ENCODE measurements at places on chromosomes 12 and 14.

DNA sequence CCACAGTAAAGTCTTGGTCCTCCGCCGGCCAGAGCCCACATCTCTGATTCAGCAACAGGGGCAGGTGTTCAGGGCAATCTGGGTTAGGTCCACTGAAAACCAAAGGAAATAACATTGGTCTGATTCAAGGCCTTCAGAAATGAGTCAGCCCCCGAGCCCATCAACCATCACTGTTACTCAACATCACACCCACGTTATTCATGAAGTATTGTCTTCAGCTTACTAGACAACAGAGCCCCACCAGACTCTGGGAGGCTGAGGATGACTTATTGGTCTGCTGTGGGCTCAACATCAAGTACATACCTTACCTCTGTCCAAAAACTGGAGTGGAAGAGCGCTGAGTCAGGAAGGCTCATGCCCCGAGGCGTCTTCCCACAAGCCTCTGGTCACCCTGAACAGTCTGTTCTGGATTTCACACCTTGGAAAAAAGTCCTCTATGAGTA lies 97.5 kb downstream of the ZFP36L1 start:
- DNase-seq = no peak

DNA sequence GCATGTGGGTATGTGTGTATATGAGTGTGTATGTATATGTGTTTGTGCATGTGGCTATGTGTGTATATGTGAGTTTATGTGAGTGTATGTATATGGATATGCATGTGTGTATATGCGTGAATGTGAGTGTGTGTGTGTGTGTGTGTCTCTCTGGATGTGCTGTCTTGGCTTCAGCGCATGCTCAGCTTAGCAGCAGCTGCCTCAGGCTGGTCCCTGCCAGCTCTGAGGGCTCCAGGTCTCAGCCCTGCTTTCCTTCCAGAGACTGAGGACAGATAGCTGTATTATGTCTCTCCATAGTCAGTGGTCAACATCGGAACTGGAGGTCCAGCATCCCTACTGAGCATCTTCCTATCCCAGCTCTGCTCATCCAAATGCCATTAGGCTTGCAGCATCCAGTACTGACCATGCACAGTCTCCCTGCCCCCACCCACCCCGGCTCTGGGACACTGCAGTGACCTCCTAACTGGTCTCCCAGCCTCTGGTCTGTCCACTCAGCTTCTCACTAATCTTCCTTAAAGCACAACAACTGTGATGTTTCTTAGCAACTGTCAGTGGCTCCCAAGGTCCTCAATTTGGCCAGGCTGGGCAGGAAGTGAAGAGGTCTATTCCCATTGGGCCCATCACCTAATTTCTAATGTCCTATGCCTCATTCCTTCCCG lies 22.8 kb downstream of the FAIM2 start:
- DNase-seq = no peak

GRCh38 chr12:130829391-130830245 lies 9.4 kb downstream of the STX2 start:
- no peak for DNase-seq

DNA sequence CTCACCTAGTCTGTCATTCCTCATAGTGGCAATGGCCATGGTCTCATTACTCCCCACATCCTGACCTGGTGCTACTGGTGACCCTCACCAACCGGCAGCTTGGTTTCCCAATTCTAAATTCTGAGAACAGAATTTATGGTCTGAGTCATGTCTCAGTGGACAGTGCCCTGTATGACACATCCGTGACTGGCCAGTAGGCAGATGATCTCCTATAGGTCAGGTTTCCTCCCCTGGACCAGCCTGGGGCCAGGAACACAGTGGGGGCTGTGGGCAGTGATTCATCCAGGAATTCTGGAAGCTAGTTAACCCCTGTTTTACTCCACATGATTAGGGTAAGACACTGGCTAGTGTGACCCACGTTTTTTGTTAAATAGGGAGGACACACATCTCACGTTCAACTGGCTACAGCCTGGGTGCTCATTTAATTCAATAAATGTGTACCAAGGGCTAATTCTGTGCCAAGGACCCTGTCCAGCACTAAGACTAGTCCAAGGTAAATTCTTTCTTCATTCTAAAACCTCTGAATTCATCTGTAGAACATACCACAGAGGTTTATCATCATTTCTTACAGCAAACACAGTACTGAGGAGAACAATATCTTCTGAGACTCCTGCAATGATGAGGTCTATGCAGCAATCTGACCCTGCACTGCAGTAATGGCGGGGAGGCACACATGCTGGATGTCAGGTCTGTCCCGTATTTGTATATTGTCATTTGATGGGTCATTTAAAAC lies 249.6 kb upstream of the TBX3 start:
- no peak for DNase-seq

DNA sequence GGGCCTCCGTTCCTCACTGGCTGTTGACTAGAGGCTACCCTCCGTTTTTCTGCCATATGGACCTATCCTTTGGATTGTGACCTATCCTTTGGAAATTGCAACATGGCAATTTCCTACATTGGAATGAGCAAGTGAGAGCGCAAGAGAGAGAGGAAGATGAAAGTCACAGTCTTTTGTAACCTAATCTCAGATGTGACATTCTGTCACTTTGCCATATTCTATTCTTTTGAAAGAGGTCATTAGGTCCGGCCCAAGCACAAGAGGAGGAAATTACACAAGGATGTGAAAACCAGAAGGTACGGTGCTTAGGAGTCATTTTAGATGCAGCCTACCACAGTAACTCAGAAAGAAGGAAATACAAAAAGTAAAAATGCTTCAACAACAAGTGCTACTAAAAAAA lies 47.3 kb upstream of the SRP54 start:
- DNase-seq = no peak

GRCh38 chr12:103799504-103799856 lies 41.6 kb downstream of the NT5DC3 start:
- no peak for DNase-seq

DNA sequence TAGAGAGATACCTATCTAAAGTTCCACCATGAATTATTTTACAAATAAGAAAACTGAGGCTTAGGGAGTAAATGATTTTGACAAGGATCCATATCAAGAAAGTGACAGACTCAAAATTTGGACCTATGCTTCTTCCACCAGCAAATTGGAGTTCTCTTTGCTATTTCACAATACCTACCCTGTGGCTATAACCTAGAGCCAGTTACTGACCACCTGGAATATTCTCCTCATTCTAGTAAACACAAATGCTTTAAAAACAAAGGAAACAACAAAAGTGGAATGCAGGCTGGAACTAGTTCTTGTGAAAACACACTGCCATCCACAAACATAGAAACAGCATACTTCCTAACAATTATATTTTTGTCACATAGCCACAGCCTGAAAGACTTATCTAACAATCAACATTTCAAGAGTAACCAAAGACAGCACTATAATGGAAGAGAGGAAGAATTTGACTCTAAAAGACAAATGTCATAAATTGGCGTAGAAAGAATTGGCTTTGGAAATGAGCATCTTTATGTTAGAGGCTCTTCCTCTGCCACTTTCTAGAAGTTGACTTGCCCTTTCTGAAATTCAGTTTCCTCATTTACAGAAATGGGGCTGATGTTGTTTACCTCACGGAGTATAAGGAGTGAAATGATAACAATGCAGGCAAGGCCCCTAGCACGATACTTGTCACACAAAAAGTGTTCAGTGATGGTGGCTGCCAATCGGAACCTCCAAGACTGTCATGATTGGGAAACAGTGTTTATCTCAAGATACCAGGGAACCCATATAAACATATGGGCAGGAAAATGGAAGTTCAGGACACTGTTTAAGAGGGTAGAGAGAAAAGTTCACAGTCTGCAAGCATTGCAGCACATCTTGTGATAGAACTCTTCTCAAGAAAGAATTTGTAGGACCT lies 138.6 kb upstream of the LGR5 start:
- no peak for DNase-seq

GRCh38 chr14:37343307-37344094 lies 145.8 kb downstream of the MIPOL1 start:
- no peak for DNase-seq

GRCh38 chr12:92059960-92060359 lies 85.7 kb downstream of the BTG1 start:
- DNase-seq = no peak

DNA sequence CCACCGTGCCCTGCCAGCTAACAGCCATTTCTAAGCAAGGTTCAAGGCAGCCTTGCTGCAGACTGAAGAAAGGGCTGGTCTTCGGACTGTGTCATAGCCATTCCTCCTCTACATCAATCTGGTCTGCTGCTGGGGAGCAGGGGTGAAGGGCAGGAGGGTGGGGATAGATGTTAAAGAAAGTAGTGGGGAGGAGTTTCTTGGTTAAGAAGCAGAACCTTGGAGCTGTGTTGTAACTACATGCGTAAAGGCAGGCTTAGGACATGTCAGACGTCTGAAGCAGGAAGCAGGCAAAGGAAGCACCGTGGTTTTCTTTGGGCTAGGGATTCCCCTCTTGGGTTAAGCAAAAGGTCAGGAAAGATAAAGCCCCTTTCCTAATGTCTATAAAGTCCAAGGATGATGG lies 18.1 kb upstream of the NEK9 start:
- peak; percentile 42 for DNase-seq

DNA sequence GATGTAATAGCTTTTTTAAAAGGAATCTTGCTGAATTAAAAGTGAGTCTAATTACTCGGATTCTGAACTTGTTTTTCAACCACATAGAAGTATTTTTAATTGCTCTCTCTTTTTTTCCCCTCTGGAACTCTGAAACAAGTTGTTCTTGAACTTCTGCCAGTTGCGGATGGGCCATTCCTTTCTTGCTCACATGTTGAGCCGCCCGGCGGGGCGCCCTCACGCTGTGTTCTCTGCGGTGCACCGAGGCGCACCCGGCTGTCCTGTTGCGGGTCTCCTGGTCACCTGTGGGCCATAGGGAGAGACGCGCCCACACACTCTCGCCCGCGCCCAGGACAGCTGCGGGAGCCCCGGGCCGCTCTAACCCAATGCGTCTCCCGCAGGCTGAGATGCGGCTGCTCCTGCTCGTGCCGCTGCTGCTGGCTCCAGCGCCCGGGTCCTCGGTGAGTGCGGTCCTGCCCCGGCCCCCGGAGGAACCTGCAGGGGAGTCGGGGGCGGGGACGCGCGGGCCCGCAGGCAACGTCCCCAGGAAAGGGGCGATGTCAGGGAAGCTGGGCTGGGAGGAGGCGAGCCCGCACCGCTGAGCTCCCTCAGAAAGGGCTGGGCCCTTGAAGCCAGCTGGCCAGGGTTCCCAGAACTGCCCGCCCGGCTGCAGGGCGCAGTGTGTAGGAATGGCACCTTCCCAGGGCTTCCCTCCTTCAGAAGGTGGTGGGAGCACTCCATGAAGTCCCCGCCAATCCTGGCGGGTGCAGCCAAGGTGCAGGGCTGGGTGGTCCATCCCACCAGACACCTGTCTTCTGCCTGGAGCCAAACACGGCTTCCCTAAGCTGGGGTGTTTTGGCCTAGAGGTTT lies 2.3 kb downstream of the PAPLN start:
- DNase-seq = no peak

DNA sequence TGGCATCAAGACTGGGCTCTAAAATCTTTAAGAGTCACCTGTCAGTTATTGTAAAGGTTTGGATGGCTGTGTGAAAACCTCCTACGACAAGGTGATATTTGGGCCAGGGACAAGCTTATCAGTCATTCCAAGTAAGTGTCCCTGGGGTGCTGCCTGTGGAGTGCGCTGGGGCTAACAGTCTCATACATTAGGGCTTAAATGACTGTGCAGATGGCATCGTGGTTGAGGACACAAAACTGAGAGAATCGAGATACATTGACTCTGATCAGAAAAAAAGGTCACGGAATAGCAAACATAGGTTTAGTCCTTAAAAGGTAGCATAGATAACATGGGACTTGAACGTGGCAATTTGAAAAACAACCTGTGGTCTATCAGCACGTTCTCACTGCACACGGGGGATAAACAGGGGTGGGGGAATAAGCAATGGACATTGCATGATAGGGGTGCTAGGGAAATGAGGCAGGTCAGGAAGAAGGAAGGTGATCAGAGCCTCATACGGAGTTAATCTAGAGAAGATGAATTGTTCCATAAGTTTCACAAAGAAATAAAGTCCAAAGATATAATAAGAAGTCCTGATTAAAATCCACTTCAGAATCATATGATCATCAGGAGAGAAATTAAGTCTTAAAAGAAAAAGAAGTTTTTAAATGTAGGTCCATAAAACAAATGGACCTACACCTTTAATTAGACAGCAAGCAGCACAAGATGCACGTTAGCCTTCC lies 100.3 kb downstream of the DAD1 start:
- no peak for DNase-seq

GRCh38 chr12:114992443-114992842 lies 308.5 kb upstream of the TBX3 start:
- DNase-seq = no peak

GRCh38 chr14:99266181-99267178 lies 5.5 kb downstream of the BCL11B start:
- peak; percentile 89 for DNase-seq

DNA sequence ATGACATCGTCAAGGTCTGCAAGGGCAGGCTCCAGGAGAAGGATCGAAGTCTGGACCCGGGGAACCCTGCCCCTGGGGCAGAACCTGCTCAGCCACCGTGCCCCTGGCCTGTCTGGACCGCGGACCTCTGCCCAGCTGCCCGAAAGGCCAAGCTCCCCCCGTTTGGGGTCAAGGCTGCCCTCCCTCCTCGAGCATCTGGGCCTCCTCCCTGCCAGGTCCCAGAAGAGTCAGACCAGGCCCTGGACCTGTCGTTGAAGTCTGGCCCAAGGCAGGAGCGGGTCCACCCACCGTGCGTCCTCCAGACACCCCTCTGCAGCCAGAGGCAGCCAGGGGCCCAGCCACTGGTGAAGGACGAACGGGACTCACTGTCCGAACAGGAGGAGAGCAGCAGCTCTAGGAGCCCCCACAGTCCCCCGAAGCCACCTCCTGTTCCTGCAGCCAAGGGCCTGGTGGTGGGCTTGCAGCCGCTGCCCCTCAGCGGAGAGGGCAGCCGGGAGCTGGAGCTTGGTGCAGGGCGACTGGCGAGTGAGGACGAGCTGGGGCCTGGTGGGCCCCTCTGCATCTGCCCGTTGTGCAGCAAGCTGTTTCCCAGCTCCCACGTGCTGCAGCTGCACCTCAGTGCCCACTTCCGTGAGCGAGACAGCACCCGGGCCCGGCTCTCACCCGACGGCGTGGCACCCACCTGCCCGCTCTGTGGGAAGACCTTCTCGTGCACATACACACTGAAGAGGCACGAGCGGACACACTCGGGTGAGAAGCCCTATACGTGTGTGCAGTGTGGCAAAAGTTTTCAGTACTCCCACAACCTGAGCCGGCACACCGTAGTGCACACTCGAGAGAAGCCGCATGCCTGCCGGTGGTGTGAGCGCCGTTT lies 856 bp downstream of the ZBTB42 start:
- DNase-seq = no peak

- DNase-seq = peak; percentile 40
These were observed 17.3 kb downstream of the KLRK1 start for GRCh38 chr12:10372559-10372958.

DNA sequence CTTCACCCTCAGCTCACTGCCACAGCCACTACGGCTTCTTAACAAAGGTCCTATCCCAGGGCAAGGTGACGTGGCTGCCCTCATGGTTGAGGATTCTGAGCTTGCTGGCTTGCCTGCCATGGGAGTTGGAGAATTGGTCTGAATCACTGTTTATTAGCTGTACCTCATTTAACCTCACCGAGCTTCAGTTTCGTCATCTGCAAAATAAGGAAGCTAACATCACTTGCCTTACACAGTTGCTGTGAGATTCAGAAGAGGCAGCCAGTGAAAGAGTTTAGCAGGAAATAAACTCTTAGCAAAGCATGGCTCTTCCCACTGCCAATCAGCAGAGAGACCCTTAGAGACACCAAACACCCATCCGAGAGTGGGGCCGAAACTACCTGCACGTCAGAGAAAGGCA lies 90.1 kb upstream of the KCNA1 start:
- no peak for DNase-seq
